ENCODE measurements at places on chromosomes 16 and 17.

GRCh38 chr17:261635-262034, 80.2 kb upstream of the DOC2B start:
- no peak for DNase-seq

- DNase-seq = peak; percentile 38
Observed at GRCh38 chr17:1908699-1909309, 79.0 kb downstream of the RPA1 start.

- no peak for DNase-seq
Observed at GRCh38 chr17:66580184-66580955, 254.5 kb upstream of the CACNG5 start.

DNA sequence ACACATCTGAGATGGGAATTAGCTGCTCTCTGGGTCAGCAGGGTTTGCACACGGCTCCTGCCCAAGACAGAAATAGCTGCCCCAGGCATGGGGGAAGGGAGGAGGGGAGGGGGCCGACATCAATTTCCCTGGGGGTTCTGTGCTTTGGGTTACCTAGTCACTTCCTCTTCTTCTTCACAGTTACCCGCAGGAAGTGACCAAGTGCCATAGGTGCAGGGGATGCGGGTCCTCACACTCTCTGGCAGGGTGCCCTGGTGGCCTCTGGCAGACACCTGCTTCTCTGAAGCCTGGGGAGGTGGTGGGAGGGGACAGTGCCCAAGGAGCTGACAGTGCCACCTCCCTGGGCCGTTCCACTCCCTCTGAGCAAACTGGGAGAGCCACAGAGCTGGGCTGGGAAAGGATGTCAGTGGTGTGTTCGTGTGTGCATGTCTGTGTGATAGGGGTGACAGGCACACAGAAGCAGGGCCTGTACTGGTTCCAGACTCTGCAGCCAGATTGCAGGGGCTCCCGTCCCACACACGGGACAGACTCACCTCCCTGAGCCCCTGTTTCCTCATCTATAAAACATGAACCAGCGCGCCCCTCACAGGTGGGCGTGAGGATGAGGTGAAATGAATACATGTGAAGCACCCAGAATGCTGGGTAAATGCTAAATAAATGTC, 18.2 kb downstream of the SCN4A start:
- DNase-seq = no peak

DNA sequence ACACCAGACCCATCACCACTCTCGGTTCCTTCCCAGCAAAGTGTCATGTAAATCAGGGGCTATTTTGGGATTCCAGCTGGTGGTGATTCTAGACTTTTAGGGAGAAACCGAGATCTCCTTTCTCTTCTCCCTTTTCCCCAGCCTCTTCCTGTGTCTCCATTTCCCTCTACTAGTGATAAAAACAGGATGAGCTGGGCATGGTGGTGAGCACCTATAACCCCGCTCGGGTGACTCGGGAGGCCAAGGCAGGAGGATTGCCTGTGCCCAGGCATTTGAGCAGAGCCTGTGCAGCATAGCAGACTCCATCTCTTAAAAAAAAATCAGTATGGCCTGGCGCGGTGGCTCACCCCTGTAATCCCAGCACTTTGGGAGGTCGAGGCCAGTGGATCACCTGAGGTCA, 6.1 kb downstream of the TBX21 start:
- no peak for DNase-seq

DNA sequence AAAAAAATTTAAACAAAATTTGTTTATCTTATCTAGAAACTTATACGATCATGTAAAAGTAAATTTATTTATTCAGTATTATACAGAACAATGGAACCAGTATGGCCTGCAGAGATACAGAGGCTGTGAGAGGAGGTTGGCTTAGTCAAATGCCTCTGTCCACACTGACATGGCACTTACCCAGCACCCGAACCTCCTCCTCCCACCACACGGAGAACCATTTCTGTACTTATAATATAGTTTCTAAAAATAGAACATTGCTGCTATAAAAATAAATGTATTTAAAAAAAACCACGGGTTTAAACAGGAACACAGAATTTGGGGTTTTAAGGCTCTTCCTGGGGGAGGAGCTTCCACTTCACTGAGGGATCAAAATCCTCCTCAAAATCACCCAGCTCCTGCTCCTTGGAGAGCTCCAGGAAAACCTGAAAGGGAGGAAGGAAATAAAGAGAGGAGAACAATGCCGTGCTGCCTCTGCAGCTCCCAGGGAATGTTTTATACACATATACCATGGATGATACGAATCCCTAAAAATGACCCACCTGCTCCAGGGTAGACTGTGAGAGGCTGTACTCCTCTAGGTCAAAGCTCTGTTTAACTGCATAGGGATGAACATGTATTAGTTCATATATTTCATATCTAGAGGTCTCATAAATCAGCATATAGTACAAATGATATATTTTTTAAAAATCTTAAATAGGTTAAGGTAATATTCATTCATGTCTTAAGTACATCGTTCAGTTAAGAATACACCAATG, 87.3 kb downstream of the ABCA8 start:
- no peak for DNase-seq

GRCh38 chr17:57285701-57286100, 29.4 kb downstream of the MSI2 start:
- no peak for DNase-seq

DNA sequence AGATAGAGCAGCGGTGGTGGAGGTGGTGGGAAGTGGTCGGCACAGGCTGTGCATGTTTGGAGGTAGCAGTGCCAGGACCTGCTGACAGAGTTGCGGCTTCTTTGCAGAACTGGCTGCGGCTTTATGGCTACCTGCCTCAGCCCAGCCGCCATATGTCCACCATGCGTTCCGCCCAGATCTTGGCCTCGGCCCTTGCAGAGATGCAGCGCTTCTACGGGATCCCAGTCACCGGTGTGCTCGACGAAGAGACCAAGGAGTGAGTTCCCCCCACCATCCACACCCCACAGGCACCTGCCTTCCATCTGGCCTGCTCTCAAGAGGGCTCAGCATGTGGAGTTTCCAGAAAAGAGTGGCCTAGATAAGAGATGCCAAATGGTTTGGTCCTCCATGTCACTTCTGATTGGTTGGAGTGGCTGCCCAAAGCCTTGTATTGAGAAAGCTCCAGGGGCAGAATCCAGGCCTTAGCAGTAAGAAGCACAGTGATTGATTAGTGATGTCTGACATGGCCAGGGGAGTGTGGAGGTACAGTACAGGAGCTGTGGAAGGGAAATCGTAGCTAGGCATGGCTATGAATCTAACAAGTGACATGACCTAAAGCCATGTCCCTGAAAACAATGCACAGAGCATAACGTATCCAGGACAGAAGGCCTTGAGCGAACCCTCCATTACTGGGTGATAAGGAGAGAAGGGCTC, 12.0 kb downstream of the MMP15 start:
- no peak for DNase-seq

- no peak for DNase-seq
Observed at GRCh38 chr17:71402661-71403141, 718.1 kb upstream of the SOX9 start.

- no peak for DNase-seq
Observed at GRCh38 chr17:57391076-57391825, 134.9 kb downstream of the MSI2 start.

DNA sequence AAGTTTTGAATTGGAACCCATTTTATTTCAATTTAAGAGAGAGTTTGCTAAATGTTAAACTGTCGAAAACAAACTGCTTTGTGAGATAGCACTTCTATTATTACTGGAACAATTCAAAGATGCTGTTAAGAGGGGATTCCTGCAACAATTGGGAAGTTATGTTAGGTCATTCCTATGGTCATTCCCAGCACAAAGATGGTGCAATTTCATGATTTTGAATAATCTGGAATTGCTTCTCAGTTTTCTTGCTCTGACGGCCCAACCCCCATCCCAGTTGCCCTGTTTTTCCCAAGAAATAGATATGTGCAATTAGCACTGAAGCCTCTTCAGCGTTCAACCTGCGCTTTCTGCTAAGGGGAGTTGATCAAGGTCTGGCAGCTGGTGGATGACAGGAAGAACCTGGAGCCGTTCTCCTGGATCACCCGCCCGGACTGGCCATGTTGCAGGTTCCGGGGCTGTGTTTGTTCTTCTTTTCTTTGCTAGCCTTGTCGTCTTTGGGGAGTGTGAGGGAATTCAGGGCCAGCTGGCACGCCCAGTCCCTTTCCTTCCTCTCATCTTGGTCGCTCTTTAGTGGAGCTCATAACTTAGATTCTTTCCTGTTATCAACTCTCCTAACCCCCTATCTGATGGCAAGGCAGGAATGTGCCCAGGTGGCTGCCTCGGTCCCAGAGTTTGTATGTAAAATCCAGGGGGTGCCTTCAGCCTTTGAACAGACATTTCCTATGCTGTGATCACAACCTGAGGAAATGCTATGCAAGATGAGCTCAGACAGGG, 29.0 kb upstream of the IRF8 start:
- DNase-seq = no peak

GRCh38 chr17:77090476-77090875, 50.3 kb upstream of the SEC14L1 start:
- no peak for DNase-seq

DNA sequence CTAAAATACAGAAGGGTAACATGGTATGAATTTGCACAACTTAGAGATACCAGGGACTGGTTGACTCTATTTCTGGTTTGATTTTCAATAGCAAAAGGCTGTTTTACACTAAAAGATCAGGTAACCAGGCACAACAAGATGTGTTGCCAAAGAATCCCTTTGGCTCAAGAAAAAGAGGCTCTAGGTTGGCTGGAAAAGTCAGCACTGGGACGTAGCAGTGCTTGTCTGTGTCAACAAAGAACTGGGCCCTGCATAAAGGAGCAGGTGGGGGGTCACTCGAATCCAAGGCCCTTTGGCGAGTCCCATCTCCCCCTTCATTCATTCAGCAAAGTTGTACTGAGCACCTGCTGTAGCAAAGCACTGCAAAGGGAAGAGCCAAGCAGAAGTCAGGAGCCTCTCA, 18.4 kb downstream of the SDR42E1 start:
- no peak for DNase-seq

DNA sequence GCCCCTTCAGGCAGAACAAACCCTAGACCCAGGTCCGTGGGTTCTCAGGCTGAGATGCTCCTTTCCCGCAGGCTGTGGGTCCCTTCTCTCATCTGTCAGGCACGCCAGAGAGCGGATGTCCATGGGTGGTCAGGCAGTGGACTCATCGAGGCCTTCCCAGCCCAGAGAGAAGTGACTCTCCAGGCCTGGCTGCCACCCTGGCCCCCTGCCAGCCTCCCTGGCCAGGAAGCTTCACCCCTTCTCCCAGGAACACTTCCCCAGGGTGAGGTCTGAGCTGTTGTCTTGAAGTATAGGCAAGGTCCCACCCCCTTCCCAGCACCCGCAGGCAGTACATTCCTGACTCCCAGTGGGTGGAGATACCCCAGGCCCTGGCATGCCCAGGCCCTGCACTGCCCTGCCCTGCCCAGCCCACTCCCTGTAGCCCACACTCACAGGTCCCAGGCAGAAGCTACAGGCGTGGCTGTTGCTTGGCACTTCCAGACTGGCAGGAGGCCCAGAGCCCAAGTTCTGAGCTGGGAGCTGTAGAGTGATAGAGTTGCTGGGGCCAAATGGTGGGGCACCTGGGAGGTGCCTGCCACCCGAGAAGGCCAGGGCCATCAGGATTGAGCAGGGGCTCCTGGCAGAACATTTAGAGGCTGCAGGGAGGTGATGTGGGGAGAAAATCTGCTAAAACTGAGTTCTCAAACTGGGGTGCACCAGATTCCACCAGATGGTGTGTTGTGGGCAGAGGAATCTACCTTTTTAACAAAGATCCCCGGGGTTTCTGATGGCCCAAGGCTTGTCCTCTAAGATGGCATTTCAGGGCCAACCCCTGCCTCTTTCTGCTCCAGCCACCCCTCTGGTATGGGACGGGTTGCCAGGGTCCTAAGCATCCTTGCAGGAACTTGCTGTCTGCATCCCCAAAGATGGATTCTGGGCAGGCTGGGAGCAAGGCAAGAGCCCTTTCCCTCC, 6.7 kb downstream of the ITGA3 start:
- DNase-seq = peak; percentile 100

- DNase-seq = peak; percentile 83
Observed at GRCh38 chr17:78357177-78357586, 2.7 kb downstream of the SOCS3 start.

- no peak for DNase-seq
Observed at GRCh38 chr16:73882033-73882432, 414.6 kb upstream of the PSMD7 start.

GRCh38 chr17:13698832-13699231, 97.1 kb upstream of the HS3ST3A1 start:
- no peak for DNase-seq

DNA sequence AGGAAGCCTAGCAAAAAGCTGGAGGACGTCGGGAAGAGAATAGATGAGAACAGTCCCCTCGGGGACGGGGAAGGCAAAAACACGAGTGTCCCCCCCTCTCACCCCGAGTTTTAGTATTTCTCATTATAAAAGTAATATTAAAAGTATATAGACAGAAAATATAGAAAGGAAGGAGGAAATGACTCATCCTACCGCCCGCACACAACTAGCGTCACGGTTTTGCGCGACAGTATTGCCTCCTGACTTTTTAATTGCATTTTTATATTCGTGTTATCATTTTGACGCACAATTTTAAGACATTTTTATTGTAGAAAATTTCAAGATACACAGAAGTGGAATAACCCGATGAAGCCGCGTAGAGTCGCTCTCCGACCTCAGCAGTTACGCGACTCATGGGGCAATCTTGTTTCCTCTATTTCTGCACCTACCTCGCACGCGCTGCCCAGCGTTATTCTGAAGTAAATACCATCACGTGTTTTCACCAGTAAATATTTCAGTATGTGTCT, 652 bp upstream of the SLC25A19 start:
- no peak for DNase-seq

GRCh38 chr17:74380959-74381808, 13.9 kb downstream of the GPR142 start:
- no peak for DNase-seq

GRCh38 chr16:67928561-67929364, 2.9 kb downstream of the CTRL start:
- peak; percentile 45 for DNase-seq

DNA sequence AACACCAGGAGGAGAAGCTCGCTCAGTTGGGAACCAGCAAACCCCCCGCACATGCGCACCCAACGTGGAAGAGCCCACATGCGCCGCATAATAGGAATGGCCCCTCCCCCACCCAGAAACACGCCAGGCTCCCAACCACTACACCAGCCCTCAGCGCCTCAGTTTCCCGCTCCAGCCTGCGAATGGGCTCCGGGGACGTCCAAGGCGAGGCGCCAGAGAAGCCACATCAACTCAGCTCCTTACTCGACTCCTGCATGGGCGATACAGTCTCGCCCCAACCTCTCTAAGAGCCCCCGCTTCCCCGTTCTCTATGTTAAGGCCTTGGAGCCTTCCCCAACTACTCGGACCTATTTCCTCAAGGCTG, 504 bp downstream of the SRSF1 start:
- DNase-seq = peak; percentile 80

GRCh38 chr17:6323626-6324356, 111.1 kb downstream of the AIPL1 start:
- peak; percentile 8 for DNase-seq

DNA sequence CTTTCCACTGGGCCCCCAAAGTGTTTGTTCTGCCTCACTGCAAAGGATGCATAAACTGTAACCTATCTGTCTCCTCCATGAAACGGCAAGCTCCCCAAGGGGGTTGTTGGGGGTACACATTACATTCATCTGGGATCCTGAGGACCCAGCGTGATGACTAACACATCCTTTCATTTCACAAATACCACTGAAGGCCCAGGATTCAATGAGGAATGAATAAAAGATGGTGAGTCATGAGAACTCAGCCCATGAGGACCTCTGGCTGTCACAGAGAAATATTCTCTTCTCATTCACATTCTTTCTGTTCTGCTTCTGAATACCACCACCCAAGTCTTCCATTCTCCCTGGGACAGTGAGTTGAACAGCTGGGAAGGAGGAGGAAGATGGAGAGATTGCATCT, 149.8 kb downstream of the RBFOX3 start:
- DNase-seq = no peak

GRCh38 chr17:29140051-29140621, 40.1 kb downstream of the MYO18A start:
- DNase-seq = peak; percentile 87
